AG08396 (cell line): ENCODE measurements at places on chromosomes 6 and 20.

DNA sequence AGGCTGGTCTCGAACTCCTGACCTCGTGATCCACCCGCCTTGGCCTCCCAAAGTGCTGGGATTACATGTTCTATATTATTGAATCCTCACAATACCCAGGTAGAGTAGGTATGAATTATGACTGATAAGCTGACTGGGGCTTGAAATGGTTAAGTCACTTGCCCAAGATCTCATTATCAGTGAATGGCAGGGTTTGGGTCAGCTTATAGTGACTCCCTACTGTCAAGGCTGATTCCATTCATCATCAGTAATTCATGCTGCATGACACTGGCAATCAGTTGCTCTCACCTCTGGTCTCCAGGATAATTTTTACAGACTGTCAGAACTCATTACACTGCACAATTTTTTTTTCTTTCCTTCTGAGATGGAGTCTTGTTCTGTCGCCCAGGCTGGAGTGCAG lies 127.6 kb downstream of the KIF13A start:
- DNase-seq: no peak

DNA sequence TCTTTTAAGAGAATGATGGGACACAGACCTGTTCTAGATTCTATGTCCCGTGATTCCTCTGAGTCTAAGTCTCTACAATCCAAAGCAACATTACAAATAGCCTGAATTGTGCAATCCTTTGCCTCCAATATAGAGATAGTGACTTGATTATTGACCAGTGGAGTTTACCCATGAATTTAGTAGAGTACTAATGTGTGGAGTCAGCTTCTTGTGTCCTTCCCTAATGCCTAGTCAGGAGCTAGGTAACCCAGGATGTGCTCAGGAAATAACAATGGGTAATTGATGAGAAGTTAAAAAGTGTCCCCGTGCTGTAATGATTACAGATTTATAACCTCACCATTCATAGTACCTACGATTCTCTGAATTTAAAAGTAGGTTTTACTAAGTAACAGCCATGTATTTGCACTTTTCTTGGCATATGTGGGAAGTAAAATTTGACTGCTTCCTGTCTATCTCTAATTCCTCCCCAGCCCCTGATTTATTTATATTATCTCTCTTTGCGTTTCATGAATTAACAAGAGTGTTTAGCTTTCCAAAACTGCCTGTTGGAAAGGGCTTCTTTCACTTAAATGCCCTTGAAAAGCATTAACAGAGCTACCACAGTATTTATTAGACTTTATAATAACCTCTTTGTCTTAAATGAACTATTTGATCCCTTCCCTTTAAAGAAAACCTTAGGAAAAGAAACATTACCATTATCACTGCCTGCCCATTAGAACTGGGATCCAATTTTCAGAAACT lies 30.5 kb downstream of the NEDD9 start:
- no peak for DNase-seq

- DNase-seq: no peak
Observed at GRCh38 chr20:37161830-37162549, 17.1 kb upstream of the RPN2 start.

GRCh38 chr6:125370343-125370742 lies 68.6 kb upstream of the HDDC2 start:
- no peak for DNase-seq

- no peak for DNase-seq
Observed at GRCh38 chr20:49560186-49560585, 7.8 kb downstream of the PTGIS start.

DNA sequence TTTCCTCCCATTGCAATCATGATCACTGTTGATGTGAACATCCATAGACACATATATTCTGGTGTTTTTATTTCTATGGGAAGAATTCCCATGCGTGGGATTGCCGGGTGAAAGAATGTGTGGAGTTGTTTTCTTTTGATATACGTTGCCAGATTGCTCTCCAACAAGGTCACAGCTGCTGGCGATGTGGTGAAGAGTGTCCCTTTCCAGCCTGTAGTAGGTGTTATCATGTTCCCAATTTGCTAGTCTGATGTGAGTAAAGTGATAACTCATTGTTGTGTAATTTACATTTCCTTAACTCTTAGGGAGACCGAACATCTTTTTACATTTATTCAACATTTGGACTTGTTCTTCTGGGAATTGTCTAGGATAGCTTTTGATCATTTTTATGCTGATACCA lies 14.5 kb upstream of the ELMO2 start:
- no peak for DNase-seq

GRCh38 chr6:56849896-56850295 lies 105.0 kb upstream of the BEND6 start:
- DNase-seq: peak; percentile 23

DNA sequence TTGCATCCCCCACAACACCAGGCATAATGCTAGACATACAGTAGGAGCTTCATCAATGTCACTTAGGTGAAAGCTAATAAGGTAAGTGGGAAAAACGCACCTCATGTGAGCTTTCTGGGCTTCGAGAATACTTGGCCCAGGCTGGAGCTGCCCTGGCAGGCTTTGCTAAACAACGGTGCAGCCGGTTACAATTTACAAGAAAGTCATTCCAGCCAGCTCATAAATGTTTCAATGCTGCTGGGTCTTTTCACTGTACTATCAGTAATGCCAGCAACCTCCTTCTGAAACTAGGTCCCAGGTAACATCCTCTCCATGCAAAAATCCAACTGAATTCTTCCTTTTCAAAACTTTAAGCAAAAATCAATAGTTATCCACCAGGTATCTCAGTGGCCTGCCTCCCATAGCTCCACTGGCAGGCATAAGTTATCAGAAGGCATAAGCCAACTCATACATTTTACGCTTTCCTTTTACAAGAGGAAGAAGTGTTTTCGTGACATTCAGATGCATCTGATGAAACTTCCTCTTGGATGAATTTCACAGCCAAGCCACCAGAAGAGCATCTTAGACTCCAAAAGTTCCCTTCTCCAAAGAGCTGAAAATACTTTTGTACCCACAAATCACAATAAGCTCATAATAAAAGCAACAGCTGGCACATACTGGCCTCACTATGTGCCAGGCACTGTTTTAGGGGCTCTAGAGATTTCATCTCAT lies 56.3 kb downstream of the RTN4IP1 start:
- DNase-seq: no peak
